ENCODE measurements at places on chromosomes 5 and 9.

- no peak for DNase-seq
Measured at GRCh38 chr5:159440968-159441367, 110.7 kb upstream of the IL12B start.

DNA sequence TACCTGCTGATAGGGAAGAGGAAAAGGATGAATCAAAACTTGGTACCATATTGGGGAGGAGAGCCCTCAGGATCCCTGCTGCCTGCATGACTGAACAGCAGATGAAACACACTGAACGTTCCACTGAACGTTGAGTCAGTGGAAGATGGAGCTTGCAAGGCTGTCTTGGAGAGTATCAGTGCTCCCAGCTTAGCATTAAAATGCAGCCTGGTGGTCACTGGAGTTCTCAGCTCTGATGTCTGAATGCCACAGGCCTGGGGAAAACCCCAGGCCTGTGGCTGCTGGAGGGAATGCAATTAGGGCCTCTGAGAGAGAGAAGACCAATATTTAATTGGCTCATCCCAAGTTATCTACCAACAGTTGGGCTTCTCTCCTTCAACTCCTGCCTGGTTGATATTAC is 54.5 kb downstream of the PDE4D start:
- no peak for DNase-seq

- no peak for DNase-seq
Measured at GRCh38 chr5:150052226-150052955, 34.0 kb downstream of the CSF1R start.

- no peak for DNase-seq
Measured at GRCh38 chr9:99389087-99390033, 167.3 kb downstream of the SEC61B start.

DNA sequence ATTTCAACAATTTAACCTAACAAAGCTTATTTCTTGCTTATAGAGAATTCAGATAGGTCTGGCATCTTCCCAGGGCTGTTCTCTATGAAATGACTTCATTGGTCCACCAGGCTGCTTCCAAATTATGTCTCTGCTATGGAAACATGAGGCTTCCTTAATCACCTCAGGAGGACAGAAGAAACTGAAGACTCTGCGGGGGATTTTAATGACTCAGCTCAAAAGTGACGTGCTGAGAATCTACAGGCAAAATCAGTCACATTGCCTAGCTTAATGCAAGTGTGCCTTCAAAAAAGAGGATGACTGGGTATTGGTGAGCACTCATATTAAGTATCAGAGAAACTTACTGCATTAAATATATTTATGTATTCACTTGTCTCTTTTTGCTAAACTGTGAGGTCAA is 315.5 kb upstream of the RGMB start:
- no peak for DNase-seq

DNA sequence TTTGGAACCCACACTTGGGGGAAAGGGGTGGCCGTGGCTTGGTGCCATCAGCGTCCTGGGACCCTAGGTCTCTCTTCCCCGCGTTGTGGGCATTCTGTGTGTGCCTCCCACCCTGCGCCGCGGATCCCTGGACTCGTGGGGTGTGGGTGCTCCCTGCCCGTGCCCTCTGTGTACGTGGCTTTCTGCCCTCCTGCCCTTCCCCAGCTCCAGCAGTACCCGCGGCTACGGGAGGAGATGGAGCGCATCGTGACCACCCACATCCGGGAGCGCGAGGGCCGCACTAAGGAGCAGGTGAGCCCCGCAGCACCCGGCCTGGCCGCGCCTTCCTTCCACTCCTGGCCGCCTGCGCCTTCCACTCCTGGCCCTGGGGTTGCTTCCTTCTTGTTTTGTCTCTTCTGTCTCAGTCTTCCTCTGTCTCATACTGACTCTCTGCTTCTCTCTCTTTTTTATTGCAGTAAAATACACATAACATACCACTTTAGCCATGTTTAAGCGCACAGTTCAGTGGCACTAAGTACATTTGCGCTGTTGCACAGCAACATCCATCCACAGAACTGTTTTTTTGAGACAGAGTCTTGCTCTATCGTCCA is 30.7 kb downstream of the DNM1 start:
- no peak for DNase-seq

DNA sequence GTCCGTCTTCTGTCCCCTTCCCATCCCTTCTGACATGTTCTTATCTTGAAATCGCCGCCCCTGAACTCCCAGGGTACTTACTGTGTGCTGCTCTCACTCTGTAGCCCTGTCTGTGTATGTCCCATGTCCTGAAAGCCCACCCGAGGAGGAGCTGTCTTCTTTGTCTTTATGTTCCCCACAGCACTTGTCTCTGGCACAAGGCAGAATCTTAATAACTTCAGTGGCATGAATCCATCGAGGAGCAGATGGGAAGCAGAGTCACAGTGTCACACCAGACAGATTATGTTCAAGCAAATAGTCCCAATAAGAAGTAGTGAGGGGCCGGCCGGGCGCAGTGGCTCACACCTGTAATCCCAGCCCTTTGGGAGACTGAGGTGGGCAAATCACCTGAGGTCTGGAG is 29.7 kb upstream of the LTC4S start:
- DNase-seq = no peak

DNA sequence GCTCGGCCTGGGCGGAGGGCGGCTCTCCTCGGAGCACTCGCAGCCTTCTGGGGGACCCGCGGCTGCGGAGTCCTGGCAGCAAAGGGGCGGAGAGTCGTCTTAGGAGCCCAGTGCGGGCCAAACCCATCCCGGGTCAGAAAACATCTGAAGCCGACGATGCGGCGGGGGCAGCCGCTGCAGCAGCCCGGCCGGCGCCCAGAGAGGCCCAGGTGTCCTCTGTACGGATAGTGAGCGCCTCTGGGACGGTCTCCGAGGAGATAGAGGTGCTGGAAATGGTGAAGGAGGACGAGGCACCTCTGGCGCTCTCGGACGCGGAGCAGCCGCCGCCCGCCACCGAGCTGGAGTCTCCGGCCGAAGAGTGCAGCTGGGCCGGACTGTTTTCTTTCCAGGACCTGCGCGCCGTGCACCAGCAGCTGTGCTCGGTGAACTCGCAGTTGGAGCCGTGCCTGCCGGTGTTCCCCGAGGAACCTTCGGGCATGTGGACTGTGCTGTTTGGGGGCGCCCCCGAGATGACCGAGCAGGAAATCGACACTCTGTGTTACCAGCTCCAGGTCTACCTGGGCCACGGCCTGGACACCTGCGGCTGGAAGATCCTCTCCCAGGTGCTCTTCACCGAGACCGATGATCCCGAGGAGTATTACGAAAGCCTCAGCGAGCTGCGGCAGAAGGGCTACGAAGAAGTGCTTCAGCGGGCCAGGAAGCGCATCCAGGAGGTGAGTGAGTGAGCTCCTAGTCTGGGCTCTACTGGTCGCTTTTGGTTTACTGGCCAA is 1.2 kb downstream of the JMY start:
- peak; percentile 51 for DNase-seq

All from memory B cell (primary cell).